Posterior vena cava (tissue), 2 donors: ENCODE measurements at places on chromosomes 16 and 17.

DNA sequence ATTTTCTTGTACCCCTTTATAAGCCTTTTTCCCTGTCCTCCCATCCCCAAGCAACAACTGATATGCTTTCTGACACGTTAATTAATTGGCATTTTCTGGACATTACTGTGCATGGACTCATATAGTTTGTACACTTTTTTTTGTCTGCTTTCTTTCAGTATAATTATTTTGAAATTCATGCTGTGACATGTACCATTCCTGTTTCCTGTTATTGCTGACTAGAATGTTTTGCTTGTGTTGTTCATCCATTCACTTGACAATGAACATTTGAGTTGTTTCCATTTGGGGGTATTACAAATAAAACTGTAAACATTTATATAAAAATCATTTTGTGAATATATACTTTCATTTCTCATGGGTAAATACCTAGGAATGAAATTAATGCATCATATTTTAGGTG, 50.6 kb downstream of the RBBP6 start:
- no peak for DNase-seq

DNA sequence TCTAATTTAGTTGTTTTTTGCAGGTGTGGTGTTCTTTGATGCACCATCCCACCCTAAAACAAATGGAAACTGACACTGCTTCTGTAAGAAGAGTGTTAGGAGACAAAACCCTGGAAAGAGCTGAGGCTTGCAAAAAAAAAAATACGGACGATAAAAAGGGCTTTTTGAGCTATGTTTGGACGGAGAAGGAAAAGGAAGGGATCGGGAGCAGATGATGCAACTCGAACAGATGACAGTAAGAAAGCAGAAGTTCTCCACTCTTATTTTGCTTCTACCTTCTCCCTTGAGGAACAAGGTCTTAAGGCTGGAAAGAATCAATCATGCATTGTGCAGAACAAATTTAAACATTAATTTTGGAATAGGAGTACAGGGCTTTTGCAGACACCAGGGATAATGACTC, 136.7 kb downstream of the MAF start:
- no peak for DNase-seq

- DNase-seq, result peak; percentile 77
These were observed 45.5 kb upstream of the ZFHX3 start for GRCh38 chr16:73093146-73094144.

DNA sequence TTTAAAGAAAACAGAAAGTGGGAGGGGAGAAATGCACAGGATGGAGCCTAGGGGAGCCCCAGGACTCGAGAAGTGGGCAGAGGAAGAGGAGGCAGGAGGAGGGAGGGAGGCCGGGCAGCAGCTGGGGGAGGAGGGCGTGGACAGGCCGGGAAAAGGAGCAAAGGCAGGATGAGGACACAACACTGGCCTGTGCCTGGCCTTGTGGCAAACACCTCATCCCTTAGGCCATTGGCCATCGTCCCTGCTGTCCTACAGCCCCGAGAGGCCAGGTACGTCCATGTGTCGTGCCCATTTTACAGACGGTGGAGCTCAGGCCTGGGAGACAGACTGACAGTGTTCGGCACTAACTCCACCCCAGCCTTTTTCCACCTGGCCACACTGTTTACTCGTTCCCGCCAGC, 15.9 kb downstream of the JPH3 start:
- DNase-seq, result no peak

- no peak for DNase-seq
These were observed 14.8 kb upstream of the ZFPM1 start for GRCh38 chr16:88438084-88438870.
